Dorsolateral prefrontal cortex (tissue), 122 donors: ENCODE measurements at places on chromosomes 4 and X.

GRCh38 chrX:115978068-115978467, 192.5 kb upstream of the AGTR2 start:
- no peak for DNase-seq

- DNase-seq: peak; percentile 49
Measured at GRCh38 chr4:122537388-122538135, 81.0 kb upstream of the IL2 start.

- DNase-seq: no peak
Measured at GRCh38 chrX:118530219-118530911, 34.8 kb downstream of the DOCK11 start.

DNA sequence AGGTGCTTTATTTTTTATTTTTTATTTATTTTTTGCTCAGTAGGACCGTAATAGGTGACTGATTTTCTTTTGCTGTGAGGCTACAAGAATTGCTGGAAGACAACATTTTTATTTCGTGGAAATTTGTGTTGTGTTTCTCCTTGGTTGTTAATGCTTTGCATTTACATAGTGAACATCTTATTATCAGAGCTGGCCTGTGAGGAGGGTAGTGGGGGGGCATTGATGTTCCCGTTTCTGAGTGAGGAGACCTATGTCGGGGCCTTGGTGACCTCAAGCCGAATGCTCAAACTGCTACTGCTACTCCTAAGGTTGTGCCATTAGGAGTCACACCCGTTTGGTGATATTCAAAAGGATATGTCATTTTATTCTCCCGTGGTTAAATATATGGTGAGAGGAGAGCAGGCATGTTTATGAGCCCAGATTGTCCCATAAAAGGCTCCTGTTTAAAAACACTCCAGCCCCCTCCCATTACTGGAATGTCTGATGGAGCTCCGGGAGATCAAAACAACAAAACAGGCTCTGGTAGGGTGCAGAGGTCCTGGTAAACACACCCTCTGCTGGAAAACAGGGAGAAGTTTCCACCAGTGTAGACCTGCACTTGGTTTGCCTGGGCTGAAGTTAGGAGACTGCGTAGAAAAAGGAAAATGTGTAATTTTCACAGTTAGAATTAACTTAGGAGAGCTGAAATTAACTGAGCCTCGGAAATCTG, 5.6 kb downstream of the PDGFRA start:
- DNase-seq: no peak

- DNase-seq: no peak
Measured at GRCh38 chrX:119826399-119826959, 26.3 kb downstream of the UPF3B start.

GRCh38 chrX:46125111-46125510, 420.1 kb downstream of the ZNF674 start:
- DNase-seq: no peak

DNA sequence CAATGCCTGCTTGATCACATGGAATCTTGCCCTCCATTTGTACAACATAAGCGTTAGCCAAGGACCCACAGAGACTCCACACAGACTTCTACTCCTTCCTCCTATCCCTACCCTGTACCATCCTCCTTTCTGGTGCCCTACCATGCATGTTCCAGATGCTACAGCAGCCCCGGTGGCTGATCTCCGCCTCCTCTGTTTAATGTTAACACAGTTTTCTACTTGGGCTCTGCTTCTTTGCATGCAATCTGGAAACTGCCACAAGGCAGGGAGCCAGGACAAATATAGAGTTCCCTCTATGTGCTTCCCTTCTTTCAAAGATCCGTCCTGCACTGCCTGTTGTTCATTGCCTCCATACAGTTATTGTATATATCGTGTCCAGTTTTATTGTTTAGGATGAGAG, 368.6 kb upstream of the TENM3 start:
- DNase-seq: no peak

- no peak for DNase-seq
Measured at GRCh38 chr4:113445286-113445685, 316.3 kb downstream of the CAMK2D start.

GRCh38 chr4:113908829-113909228, 70.6 kb downstream of the ARSJ start:
- no peak for DNase-seq

- DNase-seq: no peak
Measured at GRCh38 chrX:136130931-136131833, 16.2 kb upstream of the FHL1 start.
